ENCODE measurements at places on chromosomes 7 and 10.

- no peak for DNase-seq
Observed at GRCh38 chr7:29274146-29275017, 79.8 kb downstream of the CHN2 start.

- DNase-seq: no peak
Observed at GRCh38 chr7:2108071-2108455, 124.7 kb downstream of the MAD1L1 start.

DNA sequence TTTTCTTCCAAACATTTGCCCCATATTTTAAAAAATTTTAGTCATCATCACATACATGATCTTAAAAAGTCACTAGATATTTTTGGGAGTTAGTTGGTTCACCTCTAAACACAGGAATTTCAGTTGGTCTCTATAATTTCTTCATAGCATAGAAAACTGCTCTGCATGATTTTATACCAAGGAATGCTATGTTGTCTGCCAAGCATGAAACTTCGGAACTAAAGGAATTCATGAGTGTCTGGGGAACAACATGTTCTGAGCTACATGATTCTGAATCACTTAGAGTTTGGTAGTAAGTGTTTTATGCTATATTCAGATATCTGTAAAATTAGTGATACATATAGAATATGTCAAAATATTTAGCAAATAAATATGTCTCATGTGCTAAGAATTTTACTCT lies 957.8 kb downstream of the GATA3 start:
- DNase-seq: no peak

GRCh38 chr7:17069146-17069545 lies 187.4 kb upstream of the AGR3 start:
- no peak for DNase-seq

DNA sequence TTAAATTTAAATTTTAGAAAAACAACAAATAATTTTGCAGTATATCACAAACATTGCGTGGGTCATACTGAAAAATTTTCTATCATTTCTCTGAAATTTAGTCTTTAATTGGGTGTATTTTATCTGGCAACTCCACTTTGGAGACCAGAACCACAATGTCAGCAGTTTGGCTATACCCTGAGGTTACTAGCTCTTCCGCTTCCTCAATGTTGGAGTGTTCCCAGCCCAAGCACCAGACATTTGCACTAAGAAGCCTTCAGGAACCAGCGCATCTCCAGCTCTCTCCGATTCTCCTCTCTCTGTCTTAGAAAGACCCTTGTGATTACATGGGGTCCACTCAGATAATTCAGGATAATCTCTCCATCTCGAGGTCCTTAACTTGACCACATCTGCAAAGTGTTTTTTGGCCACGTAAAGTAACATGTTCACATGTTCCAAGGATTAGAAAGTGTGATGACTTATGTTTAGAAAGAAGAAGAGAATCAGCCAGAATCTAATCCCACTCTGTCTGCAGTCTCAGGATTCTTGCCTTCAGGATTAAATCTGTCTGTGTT lies 43.1 kb upstream of the ADRB1 start:
- no peak for DNase-seq

Measured in NCI-H1105 treated with DMSO at 0.1 percent for 48 hours (cell line).